ENCODE measurements at places on chromosomes 7 and 10. TPM values are rescaled to one million over a fixed set of nuclear protein-coding genes. Genes with fewer than 3 reads are reported as not detected.
A peak's percentile ranks its signal among the peaks of the same experiment; 100 is the strongest.

GRCh38 chr10:3109633-3110032, 42.3 kb downstream of the PFKP start:
- DNase-seq: no peak

DNA sequence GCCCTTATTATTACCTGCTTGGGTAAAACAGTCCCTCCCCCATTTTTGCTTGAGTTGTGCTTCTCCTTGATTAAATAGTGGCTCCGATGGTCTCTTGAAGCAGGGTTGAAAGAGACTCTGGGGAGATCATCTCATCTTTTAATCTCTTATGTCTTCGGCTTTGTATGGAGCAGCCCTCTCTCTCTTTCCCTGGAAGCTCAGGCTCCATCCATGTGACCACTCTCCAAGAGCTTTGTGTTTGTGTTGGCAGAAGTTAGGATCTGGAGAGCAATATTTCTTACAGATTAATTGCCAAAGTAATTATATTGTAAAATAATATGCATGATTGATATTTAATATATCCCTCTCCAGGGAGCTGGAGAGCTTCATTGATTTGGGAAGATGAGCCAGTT, 76.9 kb downstream of the LRRC4 start:
- DNase-seq: no peak

DNA sequence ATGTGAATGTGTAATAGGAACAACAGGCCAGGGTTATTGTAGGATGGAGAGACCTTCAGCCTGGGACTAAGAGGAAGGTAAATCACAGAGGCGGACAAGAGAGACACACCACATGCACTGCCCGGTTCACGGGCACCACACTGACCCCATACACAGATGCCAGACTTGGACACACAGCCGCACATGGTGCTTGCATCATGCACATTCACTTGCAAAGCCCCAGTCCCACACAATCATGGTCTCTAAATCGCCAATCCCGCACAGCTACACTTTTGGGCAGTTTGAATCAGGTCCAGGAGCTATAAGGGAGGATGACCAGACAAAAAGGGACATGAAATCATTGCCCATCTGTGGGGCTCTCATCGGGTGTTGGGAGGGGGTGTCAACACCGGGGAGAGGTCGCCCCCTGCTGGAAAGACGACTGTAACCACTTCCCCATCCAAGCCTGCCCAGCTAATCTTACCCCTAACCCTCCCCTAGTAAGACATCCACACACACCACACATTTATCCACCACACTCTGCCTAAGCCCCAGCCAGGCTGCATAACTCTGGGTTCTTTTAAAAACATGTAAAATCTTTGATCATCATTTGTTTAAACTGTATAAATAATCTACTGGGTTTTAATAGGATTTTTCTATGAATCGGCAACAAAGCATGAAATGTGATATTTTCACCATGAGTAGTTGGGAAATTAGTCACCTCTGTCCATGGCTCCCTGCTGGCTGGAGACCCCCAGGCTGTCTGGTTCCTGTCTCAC, 40.5 kb upstream of the SLF2 start:
- peak; percentile 83 for DNase-seq

GRCh38 chr10:118564652-118565051, 30.8 kb downstream of the PRLHR start:
- no peak for DNase-seq

NOBOX gene
- not detected for total RNA-seq

GRCh38 chr7:9175871-9176270, 742.5 kb downstream of the NXPH1 start:
- DNase-seq: no peak
